ENCODE measurements at places on chromosomes 12 and 14. TPM values are rescaled to one million over a fixed set of nuclear protein-coding genes. Genes with fewer than 3 reads are reported as not detected.
A peak's percentile ranks its signal among the peaks of the same experiment; 100 is the strongest.

Gene APOF
- polyA plus RNA-seq: 0.20 TPM

Gene ZC2HC1C
- 6.3 TPM for polyA plus RNA-seq

Gene ATP6V1D
- polyA plus RNA-seq: 148 TPM

DNA sequence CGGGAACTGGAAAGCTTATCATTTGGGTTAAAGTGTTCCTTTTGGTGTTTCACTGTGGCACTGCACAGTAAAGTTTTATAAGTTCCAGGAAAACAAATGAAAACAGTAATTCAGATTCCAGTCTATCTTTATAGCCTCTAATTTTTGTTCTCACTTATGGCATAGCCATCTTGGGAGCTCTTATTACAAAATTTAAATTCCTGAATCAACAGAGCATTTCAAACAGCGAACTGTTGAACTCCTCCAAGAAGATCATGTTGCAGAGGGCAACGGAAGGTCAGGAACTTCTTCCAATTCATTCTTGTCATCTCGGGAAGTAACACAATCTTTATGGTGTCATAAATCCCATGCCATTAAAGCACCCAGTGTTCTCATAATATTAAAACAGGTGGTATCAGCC, 229.1 kb downstream of the KCNC2 start:
- peak; percentile 68 for DNase-seq

- DNase-seq: no peak
Measured at GRCh38 chr12:51345681-51346080, 798 bp downstream of the CELA1 start.

Gene RNU4-1
- not detected for polyA plus RNA-seq

- DNase-seq: no peak
Measured at GRCh38 chr12:81360916-81361315, 283.0 kb downstream of the ACSS3 start.

DNA sequence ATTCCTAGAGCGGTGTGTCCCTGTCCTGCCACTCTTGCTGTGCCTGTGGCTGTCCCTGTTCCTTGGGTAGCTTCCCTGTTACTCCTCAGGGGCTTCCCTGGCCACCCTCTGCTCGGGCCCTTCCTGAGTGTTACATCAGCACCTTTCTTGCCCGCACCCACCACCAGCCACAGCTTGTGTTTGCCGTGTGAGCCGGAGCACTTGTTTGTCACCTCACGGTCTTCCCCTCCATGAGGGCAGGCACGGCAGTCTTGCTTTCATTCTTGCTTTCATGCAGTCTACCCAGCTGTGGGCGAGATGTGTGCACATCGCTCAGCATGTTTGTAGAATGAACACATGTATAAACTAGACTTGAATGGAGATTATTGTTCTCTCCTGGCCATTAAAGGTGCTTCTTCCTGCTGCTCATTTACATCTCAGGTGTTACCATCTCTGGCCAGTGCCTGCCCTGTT, 42.0 kb downstream of the TRAF3 start:
- no peak for DNase-seq

Gene RND1
- 2.6 TPM for polyA plus RNA-seq

Gene ADAM21
- 0.34 TPM for polyA plus RNA-seq

GRCh38 chr14:68947802-68948201, 31.3 kb downstream of the ACTN1 start:
- no peak for DNase-seq

- no peak for DNase-seq
Measured at GRCh38 chr14:60212503-60213371, 36.3 kb upstream of the PPM1A start.

Gene ZNF891
- polyA plus RNA-seq: 4.5 TPM

DNA sequence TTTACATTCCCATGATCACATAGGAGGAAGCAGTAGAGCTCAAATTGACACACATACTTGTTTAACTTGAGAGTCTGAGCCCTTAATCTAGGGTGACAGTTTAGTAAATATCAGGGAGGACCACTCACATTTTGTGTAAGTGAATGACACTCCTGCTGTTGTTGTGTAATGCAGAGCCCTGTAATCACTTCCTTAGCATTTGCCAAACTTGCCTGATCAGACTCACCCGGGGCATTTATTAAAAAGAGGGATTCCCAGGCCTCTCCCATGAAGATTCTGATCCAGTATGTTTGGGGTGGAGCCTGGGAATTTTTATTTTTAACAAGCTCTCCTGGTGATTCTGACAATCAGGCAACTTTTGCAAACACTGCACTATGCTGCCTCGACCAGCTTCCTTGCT, 119.6 kb downstream of the NUAK1 start:
- DNase-seq: no peak

- DNase-seq: no peak
Measured at GRCh38 chr12:5185435-5186069, 141.9 kb downstream of the KCNA5 start.

- no peak for DNase-seq
Measured at GRCh38 chr12:62931477-62931876, 3.5 kb downstream of the PPM1H start.

GRCh38 chr12:110744601-110745264, 2.0 kb upstream of the PPP1CC start:
- DNase-seq: no peak

- DNase-seq: no peak
Measured at GRCh38 chr14:90300611-90301047, 31.1 kb downstream of the NRDE2 start.

Gene ARHGDIB
- 60.0 TPM for polyA plus RNA-seq

DNA sequence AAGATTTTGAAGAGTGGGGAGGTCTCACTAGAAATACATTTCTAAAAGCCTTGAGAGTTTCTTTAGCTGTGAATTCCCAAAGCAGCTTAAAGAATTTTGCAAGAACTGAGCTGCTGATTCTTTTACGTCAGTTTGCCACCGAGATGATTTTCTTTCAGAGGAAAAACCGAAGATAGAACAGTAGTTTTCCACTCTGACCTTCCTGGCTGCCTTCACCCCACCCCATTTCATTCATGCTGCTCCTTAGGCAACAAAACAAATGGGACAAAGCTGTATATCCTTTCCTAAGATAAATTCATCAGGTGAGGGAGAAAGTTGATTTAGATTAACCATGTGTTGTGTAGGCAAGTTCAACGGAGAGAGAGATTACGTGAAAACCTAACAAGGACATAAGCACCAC, 947.0 kb downstream of the GALC start:
- DNase-seq: no peak

DNA sequence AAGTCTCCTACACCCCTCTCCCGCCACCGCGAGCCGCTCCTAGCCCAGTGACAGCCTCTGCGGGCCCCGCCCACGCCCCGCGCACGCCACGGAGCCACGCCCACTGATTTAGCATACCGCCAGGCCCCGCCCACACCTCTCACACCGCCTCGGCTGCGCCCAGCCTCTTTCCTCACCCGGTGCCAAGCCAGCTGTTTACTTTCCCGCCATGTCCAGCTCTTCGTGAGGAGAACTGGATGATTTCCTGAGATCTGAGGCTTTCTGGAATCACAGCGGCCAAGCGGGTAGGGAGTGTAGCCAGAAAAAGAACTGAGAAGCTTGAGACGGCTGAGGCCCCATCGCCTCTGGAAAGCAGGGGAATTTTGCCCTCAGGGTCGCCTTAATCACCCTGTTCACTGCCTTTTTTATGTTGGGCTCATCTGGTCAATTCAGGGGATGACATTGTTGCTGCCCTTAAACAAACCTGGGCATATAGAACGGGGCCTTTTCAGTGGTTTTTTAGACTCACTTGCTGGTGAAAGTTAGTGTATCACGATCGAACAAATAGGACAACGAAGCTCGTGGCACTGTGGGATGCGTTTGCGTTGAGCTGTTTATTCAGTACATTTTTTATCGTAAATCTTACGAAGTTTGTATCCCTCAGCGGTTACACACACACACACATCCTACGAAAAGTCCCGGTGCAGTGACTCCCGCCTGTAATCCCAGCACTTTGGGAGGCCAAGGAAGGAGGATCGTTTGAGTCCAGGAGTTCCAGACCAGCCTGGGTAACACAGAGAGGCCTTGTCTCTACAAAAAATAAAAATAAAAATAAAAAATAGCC, at the start of gene RNF212B:
Gene RNF212B (plus strand): TSS at position 165 of the 823 bp plus-strand sequence. CDS start 2,410 bp downstream, outside the sequence.
- DNase-seq: peak; percentile 75

Gene KLRB1
- 7.2 TPM for polyA plus RNA-seq

DNA sequence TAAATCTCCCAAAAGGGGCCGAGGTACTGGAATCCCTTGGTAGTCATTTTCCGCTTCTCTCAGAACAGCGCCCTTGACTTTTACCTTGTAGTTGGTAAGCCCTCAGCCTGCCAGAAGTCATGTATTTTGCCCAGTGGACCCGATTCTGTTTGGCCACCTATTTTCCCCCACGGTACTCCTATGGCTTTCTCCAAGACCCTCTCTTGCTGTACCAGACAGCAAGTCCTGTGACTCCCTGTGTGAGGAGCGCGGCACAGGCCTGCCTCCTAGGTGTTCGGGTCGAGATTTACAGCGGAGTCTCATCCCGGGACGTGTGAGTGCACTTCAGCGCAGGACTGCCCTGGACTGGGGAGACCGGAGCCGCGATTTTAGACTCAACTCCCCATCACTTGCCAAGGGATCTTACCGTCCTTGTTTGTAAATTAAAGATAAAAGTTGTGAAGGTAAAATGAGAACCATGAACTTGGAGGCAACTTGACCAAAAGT, 1.1 kb upstream of the MBD6 start:
- DNase-seq: peak; percentile 35

Gene PTCSC3
- polyA plus RNA-seq: not detected

Gene SLC4A8
- 4.9 TPM for polyA plus RNA-seq

GRCh38 chr12:111186347-111186746, 182.5 kb downstream of the PHETA1 start:
- no peak for DNase-seq

DNA sequence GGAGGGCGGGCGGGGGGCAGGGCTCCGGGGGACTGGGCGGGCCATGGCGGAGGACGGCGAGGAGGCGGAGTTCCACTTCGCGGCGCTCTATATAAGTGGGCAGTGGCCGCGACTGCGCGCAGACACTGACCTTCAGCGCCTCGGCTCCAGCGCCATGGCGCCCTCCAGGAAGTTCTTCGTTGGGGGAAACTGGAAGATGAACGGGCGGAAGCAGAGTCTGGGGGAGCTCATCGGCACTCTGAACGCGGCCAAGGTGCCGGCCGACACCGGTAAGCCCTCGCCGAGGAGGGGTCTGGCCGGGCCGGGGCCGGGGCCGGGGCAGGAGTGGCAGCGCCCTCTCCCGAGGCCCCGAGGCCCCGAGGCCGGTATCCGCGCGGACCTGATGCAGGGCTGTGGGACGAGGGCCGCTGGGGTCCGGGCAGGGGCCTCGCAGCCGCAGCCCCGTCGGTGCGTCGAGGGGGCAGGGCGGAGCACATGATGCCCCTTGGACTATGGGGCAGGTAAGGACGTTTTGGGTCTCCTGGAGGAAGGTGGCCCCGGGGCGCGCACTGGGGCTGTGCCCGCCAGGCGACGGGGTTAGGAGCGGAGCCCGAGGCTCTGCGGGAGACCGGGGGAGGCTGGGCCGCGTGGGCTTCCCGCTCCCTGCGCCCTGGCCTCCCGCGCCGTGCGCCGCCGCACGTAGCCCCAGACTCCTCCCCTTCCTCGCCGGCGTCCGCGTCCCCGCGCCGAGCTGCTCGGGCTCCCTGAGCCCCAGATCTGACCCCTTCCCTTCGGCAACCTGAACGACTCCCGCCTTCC, at the start of gene TPI1:
Gene TPI1 (plus strand): TSS at position 119 of the 798 bp plus-strand sequence. CDS start 36 bp downstream, at position 155.
- DNase-seq: no peak

- no peak for DNase-seq
Measured at GRCh38 chr12:132218915-132219314, 74.7 kb downstream of the NOC4L start.

DNA sequence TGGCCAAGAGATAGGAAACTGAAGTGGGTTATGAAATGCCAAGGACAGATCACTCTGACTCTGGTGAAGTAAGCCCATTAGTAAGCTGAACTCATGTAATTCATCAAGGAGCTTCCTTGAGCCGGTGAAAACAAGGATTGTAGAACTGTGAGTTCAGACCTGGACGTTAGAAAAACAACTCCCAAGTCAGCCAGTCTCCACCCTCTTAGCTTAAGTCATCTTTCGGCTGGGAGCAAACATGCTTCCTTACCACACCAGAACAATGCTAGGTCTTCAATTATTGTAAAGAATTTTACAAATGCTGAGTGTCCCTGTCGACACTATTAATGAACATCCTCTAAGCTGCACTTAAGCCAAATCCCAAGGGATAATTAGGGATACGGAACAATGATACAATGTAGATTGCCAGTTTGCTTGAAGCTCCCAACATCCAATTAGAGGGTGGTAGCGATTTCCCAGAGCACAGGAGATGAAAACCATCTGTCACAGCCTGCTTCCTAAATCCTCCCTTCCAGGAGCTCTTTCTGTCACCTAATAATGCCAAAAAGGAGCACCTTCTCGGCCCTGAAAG, 45.7 kb upstream of the VASH1 start:
- no peak for DNase-seq

Gene LGR5
- 18.4 TPM for polyA plus RNA-seq

DNA sequence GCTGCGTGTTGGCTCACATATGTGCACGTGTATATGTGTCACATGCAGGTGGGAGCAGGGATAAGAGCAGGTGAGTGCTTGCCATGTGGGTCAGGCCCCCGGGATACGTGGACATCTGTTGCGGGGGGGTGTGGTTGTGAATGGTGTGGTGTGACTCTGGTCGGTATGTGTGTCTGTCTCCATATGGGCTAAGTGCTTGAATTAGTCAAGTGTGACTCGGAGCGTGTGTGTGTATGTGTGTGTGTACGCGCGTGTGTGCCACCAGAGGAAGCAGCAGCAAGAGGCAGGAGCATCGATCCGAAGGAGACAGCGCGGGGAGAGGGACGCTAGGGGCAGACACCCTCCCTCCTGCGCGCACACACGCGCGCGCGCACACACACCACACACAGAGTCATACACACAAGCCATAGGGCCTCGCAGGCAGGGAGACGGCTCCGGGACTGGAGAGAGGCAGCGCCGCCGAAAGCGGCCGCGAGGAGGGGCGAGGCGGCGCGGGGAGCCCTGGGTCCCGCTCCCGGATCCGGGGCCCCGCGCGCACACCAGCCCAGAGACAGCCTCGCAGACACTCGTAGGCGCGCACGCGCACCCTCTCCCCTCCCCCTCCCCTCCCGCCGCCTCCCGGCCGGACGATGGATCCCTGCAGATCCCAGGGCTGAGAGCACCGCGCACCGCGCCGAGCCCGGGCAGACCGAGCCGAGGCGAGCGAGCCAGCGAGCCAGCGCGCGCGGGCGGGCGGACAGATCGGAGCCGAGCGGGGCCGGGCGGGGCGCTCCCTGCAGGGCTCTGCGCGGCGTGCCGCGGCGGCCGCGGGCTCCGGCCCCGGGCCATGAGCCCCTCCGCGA, at the start of gene ASIC1:
Gene ASIC1 (plus strand): TSS at position 597 of the 842 bp plus-strand sequence. CDS start 1,171 bp downstream, outside the sequence.
- DNase-seq: no peak

Gene RDH12
- polyA plus RNA-seq: 0.86 TPM

DNA sequence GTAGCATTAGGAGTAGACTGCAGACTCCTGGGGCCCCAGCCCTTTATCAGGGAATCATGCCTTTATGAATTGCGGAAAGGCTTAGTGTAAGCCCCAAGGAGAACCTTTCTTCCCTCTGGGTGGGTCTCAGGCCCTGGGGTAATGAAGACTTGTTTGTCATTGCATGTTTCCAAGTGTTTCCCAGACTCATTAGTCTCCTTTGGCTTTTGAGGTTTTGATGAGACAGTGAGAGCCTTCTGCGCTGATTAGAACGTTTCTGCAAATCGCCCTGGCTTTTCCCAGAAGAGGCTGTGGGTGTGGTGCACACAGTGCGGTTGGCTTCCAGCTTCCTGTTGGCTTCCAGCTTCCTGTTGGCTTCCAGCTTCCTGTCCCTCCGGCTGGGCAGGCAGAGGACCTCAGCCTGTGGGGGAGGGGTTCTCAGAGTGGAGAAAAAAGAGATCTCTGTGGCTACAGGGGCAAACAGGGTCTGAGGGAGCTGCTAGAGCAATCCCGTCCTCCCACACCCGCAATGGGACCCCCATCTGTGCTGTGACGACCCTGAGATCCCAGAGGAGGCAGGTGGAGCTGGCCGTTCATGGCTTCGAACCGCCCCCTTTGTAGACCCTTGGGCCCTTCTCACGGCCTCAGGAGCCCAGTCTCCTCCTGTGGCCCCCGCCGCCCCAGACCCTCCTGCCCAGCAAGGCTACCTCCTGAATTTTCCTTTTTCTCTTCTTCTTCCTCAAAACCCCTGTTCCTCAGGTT, 42.1 kb downstream of the GPR68 start:
- no peak for DNase-seq
